Activated CD8-positive, alpha-beta T cell treated with anti-CD3 and anti-CD28 coated beads, Interleukin-2, amount 10 ng/mL, durations not matched to agents 7 days and 5 days (primary cell): ENCODE measurements at places on chromosomes 4 and X. TPM values are rescaled to one million over a fixed set of nuclear protein-coding genes. Genes with fewer than 3 reads are reported as not detected.
A peak's percentile ranks its signal among the peaks of the same experiment; 100 is the strongest.

ADAMTS3 gene
- not detected for total RNA-seq

IL3RA gene
- total RNA-seq: 0.60 TPM

DMRTC1 gene
- not detected for total RNA-seq

MAGEB10 gene
- not detected for total RNA-seq

DNA sequence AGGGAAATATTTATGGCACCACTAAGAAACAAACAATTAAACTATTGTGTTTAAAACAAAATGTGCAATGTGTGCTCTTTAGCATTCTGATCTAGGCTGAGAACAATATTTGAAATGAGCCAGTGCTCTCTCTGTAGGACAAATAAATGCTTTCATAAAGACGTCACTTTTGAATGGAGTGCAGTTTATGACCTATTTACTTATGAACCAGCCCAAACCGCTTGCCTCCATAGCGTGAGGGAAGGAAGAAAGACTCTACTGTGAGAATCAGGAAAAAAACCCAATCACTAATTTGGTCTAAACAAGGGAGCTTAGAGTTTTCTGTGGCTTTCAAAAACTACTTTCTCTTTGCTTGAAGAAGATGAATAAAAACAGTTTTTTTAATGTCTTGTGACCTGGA, 39.4 kb downstream of the SAT1 start:
- no peak for DNase-seq

DNA sequence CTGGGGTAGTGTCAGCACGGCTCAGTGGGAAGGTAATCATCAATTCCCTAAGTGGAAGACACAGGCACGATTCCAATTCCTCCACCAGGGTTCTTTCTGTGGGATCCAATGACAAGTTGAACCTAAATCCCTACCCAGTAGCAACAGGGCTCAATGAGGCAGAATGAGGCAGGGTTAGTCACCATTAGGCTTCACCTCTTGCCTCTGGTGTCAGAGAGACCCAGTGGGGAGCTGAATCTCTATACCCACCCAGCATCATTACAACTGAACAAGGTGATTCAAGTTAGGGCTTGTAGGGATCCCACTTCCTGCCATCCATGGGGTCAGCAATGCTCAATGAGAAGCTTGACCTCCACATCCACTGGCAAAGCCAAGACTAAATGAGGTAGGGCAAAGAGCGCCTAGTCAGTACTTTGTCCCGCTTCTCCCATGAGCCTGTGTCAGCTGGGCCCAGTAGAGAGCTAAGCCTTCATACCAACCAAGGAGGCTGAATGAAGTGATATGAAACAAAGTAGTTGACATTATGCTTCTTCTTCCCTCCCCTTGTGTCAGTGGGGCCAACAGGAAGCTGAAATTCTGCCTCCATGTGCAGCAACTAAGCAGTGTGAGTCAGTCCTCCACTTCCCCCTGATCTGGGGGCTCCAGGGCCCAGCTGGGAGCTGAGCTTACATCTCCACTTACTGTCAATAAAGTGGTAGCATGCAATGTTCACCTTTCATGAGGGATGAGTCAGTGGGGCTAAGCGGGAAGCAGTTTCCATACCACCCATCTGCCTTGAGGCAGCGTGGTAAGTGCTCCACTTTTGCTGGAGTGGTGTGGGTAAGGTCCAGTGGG, 36.4 kb upstream of the RBM41 start:
- DNase-seq: no peak

DNA sequence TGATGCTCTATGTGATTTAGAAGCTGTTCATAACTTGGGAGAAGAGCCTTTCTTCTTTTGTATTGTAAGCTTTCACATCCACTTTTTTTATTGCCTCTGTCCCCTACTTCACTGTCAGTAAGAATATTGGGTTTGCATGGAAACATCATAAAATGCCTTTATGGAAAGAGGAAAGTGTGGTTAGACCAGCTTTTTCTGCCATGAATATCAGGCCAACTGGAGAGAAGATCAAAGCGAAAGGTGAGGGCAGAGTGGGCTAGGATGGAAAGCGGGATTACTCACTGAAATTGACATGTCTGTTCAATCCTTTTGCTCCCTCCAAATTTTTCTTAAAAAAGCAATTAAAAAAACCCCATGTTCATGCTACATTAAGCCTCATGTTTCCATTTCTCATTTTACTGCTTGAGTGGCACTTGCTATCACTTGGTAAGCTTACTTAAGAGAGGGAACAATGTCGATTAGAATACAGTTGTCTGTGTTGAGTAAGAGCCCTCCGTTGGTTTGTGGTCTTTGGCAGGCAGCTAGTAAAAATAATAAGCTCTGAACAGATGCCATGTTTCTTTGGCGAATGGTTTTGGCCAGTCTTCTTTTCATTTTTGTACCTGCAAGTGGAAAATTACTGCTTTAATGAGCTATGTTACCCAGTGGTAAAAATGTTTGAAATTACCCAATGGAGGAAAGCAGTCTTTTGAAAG, 35.9 kb downstream of the SUPT20HL1 start:
- no peak for DNase-seq

- DNase-seq: no peak
Observed at GRCh38 chr4:69038582-69038981, 57.7 kb upstream of the UGT2B7 start.

GRCh38 chrX:3518870-3519269, 172.4 kb upstream of the MXRA5 start:
- DNase-seq: no peak

DNA sequence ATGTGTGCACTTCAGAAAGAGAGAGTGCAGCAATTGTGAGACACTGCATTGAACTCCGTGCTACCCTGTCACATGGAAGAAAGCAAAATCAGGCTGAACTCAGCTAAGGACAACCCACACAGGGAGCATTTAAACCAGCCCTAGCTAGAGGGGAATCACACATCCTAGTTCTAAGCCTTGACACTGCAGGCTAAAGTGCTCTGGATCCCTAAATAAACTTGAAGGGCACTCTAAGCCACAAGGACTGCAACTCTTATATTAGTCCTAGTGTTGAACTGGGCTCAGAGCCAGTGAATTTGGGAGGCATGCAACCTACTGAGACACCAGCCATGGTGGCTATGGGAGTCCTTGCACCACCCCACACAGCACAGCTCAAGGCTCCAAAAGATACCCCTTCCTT, 311.9 kb downstream of the OPHN1 start:
- no peak for DNase-seq

DNA sequence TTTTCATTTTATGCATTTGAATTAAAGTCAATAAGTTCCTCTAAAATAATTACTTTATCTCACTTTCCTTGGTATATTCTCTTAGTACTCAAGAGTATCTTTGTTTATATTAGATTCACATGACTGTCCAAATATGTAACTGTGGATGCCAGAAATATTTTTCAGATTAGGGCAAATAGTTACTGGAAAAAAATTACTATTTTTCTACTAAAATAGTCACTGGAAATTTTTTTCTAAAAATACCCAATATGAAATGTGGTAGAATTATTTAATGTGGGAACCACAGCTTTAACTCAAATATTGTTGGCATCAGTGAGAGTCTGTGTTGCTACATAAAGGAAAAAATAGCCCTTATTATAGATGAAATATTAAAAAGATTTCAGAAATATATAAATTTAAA, 70.4 kb upstream of the NMU start:
- DNase-seq: no peak

- DNase-seq: peak; percentile 23
Observed at GRCh38 chrX:74133156-74133796, 170.7 kb upstream of the ZCCHC13 start.

DNA sequence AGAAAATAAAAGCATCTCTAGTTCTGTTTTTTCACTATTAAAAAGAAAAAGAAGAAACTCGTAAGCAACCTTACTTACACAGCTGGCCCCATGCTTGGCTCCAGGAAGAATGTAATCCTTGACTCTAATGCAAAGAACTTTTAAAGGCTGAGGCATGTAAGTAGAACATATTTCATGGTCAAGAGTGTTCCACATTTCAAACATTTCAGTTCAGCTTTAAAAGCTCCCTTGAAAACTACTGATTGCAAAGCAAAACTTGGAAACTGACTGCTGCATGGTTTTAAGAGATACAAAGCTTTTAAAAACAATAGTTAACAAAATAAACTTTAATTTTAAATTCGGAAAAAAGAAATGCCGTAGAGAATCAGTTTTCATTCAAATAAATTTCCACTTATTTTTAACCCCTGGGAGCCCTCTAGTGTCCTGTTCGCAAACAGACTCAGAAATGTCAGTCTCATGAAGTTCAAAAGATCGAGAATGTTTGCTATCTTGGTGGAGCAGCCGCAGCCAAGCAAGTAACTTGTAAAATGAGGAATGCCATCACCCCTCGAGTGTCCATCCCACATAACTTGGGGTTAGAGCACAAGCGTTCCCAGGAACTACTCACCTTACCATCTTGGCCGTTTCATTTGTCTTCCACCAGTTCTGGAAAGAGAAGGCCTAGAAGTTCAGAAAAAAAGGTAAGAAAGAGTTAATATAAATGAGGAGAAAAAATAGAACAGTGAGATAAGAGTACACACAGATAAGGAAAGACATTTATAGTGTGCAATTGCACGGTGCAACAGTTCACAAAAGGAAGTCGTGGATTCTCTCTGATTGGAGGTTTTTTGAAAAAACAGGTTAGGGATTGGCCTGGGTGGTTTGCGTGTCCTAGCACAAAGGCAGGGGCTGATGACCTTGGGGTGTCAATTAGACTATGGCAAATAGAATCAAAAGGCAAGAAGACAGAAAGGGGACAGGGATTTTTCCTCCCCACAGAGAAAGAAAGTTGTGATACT, at the start of gene GASK1B:
GASK1B (minus strand) TSS at position 765 of the 998 bp plus-strand sequence. CDS start 1,650 bp downstream, outside the sequence.
- peak; percentile 22 for DNase-seq

DNA sequence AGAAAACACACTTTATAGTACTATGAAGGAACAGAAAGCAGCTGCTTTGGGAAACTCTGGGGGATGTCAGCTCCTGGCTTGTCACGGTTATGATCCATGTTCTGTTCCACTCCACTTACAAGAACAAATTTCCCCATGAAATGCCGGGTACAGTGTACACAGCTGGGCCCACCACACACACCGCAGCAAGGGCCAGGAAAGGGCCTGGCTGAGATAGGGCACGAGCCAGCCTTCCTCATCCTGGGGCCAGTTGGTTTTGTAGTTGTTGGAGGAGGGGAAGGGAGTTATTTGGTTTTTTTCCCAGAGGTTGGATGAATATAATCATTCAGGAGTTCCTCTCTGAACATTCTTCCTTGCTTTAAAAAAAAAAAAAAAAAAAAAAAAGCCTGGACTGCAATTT, 56.8 kb downstream of the SEPSECS start:
- DNase-seq: no peak
